NCI-H82 (cell line): ENCODE measurements at places on chromosomes 4 and X.

DNA sequence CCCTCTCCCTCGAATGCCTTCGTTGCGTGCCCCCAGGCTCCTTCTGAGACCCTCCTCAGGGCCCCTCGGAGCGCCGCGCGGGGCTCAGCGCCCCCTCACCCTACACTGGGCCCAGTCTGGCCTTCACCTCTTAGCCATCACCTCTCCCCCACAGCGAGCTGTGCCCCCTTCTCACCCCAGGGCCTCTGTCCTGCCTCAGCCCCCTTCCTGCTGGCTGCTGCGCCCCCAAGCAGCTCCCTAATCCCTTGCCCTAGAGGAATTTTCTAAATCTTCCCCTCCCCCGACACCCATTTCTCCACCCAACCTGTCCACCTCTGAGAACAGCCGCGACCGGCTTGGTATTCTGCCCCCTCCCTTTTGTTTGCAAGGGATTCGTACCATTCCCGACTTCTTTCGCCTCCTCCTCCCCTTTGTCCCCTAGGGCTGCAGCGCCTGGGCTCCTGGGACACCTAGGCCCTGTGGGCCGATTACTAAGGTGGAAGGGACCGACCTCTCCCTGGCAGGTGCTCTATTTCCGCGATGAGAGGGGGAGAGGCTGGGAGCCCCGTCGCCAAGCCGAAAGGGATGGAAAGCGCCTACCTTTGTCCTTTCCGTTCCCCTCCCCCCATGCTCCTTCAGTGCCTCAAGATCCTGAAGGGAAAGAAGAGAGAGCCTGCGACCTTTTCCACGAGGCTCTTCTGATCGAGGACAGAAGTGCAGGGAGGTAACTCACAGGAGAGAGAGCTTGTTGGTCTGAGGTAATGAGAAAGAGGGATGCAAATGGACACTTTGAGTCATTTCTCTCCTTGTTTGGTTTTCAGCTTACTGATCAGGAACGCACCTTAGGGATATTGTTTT, 10.9 kb downstream of the DLG3 start:
- peak; percentile 60 for DNase-seq

GRCh38 chr4:90027565-90027964, 99.6 kb upstream of the CCSER1 start:
- no peak for DNase-seq

GRCh38 chr4:54192811-54193210, 36.3 kb upstream of the PDGFRA start:
- DNase-seq = no peak

DNA sequence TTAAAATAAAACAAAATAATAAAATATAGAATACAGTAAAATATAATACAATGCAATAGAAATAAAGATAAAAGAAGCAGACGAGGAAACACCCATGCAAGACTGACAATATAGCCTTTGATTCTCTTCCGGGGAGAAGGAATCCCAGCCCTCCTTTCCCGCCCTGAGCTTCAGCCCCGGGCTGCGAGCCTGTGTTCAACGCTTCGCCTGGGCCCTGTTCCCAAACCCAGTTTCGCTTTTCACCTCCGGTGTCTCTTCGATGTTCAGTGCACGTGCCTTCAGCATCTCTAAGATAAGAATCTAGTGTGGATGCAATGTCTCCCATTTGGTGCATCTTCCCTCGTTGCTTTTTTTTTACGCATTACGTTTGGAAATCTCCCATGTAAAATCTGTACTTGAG, 38.4 kb upstream of the ARSD start:
- no peak for DNase-seq

- DNase-seq = peak; percentile 58
Observed at GRCh38 chrX:20267931-20268701, 1.4 kb upstream of the RPS6KA3 start.

GRCh38 chr4:154559141-154559493, 3.7 kb upstream of the FGB start:
- DNase-seq = no peak

- no peak for DNase-seq
Observed at GRCh38 chr4:73875401-73875800, 6.2 kb downstream of the CXCL1 start.

GRCh38 chr4:168475745-168476144, 4.5 kb downstream of the DDX60L start:
- peak; percentile 11 for DNase-seq

DNA sequence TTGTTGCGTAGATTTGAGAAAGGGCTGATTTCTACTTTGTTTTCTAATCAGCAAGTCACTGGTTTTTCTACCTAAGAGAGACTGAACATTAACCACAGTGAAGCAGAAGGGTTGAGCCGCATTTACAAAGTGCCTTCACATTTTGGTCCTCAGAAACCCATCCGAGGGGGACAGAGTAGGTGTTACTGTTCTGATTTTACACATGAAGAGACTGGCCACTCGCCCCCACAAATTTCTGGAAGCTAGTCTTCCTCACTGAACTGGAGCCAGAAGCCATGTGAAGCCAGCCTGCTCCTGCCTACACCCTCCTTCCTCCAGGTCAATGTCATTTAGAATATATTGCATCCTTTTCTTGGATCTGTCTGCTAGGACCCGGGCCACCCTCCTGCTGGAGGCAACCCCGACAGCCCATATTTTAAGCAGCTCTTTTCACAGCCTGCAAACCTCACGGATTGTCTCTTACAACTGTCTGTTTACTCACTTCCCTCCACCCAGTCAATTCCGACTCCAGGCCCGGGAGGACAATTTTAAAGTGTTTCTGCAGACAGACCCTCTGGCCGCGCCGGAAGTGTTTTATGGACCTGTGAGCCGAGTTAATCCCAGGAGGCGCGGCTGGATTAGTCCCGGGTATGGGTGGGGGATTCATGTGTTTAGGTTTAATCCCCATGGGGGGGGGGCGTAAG, 73.2 kb upstream of the BCOR start:
- peak; percentile 89 for DNase-seq

GRCh38 chr4:72531322-72531721, 37.7 kb downstream of the ADAMTS3 start:
- no peak for DNase-seq

DNA sequence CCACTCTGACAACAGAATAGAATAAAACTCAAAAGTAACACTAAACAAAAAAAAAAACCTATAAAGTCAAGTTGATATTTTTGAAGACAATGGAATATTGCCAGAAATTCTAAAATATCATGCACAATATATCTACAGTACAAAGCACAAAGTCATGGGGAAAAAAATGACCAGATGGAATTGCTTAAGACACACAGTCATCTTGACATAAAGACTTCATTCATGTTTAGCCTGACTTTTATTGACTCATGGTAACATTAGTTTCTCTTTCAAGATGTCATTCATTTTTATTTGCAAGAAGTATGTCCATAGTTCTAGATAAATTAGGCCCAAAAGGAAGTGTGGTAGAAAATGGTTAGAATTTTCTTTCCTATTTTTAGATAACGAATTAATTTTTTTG, 259.1 kb downstream of the CAMK2D start:
- no peak for DNase-seq

DNA sequence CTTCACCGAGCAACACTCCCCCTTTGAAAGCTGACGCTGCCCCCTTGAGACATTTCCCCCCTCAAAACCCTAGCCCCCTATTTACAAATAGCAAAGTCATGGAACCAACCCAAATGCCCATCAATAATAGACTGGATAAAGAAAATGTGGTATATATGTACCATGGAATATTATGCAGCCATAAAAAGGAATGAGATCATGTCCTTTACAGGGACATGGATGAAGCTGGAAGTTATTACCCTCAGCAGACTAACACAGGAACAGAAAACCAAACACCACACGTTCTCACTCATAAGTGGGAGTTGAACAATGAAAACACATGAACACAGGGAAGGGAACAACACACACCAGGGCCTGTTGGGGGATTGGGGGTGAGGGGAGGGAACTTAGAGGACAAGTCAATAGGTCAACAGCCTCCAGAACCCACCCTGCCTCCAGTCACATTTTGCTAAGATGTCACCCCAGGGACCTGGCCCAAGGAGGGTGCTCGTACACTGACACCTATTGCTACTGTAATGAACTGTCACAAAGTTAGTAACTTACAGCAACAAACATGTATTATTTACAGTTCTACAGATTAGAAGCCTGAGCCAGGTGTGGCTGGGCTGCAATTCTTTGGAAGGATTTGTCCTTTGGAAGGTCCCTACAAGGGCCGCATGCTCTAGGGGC, 20.6 kb downstream of the SCD5 start:
- DNase-seq = no peak
